ENCODE measurements at places on chromosomes 7 and 10.

DNA sequence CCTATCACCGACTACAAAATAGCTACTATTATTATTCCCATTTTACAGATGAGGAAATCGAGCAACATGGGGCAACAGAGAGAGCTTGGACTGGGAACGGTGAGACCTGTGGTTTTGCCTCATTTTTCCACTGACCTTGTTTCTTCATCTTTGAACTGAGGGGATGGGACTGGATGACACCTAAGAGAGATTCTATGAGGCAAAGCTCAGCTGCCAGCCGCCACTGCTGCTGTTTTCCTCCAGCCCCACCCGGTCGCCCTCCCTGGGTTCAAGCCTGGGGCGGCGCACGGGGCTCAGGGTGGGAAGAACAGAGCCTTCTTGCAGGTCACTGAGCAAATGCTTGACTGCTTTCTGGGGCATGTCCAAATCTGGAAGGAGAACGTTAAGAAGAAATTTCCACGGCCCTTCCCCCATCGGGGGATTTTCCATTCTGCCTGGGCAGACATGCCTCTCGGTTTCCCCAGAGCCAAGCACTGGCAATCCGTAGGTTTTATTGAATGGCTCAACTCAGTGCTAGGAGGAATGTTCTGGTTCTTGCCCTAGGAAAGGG is 12.3 kb downstream of the DDIT4 start:
- DNase-seq = no peak

- no peak for DNase-seq
Measured at GRCh38 chr7:10211016-10211415, 762.7 kb upstream of the PHF14 start.

DNA sequence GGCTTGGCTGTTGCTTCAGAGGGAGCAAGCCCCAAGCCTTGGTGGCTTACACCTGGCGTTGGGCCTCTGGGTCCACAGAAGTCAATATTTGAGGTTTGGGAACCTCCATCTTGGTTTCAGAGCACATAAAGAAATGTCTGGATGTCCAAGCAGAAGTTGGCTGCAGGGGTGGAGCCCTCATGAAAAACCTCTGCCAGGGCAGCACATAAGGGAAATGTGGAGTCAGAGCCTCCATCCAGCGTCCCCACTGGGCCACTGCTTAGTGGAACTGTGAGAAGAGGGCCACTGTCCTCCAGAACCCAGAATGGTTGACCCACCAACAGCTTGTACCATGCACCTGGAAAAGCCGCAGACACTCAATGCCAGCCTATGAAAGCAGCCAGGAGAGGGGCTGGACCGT is 573.5 kb upstream of the ZWINT start:
- DNase-seq = no peak

GRCh38 chr10:48759113-48759901 is 74.6 kb downstream of the WDFY4 start:
- no peak for DNase-seq

DNA sequence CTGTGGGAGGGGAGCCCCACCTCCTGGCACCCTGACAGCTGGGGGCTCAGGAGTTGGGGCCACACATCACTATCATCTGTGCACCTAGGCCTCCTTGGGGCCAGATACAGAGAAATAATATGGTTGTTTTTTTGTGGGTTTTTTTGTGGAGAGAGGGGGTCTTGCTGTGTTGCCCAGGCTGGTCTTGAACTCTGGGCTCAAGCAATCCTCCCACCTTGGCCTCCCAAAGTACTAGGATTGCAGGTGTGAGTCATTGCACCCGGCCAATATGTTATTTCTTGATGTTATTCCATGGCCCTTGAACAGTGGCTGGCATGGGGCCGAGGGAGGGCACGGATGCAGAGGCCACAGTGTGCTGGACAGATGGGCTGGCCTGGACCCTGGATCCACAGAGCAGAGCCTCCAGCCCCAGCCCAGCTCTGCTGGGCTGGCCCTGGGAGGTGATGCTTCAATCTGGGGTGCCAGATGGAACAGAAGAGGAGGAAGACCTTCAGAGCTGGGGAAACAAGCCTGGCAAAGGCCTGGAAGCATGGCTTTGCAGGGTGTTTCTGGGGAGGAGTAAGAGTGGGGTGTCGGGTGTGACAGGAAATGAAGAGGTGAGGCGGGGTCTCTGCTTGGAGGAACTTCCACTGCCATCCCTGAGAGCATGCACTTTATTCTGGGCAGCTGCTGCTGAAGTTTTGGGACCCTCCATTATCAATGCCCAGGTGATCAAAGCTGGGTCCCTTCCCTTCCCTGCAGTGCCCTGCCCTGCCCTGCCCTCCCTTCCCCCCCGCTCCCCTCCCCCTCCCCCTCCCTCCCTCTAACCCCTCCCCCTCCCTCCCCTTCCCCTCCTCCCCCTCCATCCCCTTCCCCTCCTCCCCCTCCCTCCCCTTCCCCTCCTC is 3.7 kb upstream of the FZD9 start:
- DNase-seq = no peak

DNA sequence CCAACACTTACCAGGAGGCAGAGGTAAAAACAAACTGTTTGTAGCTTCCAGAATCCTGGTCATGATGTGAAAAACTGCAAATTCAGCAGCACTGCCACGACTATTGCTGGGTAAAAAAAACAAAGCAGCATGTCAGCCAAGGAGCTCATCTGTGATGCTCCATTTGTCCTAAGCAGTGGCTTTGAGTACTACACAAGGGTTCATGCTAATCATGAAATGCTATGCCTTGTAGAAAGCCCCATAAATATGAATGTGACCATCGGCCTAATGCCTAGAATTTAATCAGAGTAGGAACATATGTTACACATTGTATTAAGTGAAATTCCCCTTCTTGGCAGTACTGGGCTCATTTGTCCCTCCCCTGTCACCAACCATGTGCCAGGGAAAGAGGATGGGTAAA is 95.4 kb downstream of the GSAP start:
- no peak for DNase-seq

DNA sequence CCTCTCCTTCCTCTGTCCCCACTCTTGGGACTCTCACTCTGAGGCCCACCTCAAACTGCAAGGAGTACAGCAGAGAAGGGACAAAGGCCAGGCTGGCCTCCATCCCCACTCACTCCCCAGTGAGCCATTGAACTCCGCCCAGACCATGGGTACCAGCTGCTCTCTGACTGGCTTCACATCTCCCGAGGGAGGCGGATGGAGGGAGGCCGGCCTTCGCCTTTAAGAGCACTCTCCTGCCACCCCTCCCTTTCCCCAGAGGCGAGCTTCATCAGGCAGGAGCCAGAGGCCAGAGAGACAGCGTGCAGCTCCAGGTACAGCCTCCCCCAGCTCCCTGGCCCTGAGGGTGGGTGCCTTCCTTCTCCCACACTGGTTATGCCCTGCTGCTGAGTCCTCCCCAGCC is 1.8 kb upstream of the LDB3 start:
- peak; percentile 89 for DNase-seq

- no peak for DNase-seq
Measured at GRCh38 chr7:135355377-135356048, 121.9 kb downstream of the STRA8 start.

- no peak for DNase-seq
Measured at GRCh38 chr10:62734781-62735463, 69.6 kb upstream of the ADO start.

- peak; percentile 52 for DNase-seq
Measured at GRCh38 chr10:99172128-99172738, 63.4 kb downstream of the HPSE2 start.
